ENCODE measurements at places on chromosomes 5 and 9.

DNA sequence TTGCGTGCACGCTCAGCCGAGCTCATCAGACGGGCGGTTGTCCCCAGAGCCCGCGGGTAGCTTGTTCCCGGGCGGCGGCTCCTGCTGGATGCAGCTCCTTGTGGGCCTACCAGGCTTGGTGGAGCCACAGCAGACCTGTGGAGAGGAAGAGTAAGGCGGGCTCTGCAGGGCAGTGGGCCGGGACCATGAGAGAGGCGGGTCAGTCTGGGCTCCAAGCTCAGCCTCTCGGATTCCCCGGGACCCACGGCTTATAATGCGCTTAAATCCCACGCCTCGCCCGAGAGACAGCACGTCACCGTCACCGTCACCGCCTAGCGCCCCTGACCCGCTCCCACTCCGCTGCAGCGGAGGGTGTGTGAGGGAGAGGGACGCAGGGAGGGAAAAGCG, 1.9 kb upstream of the ANKRD18A start:
- DNase-seq: no peak

- no peak for DNase-seq
Measured at GRCh38 chr5:68802430-68802829, 291.4 kb upstream of the SLC30A5 start.

DNA sequence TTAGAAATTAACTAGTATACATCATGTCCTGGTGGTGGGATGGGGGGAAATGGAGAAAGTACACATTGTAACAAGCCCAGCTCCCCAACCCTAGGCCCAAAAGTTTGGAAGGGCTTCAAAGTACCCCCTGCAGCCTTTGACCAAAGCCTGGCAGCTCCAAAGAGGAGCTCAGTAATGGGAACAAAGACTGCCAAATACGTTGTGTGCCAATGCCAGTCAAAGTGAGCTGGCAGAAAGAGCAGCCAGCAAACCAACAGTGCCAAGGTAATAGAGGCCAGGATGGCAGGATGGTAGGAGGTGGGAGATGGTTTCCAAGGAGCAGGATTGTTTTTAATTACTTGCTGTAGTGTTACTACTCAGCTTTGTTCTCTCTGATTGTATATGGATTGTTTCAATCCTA, 248.3 kb downstream of the COX7C start:
- no peak for DNase-seq

DNA sequence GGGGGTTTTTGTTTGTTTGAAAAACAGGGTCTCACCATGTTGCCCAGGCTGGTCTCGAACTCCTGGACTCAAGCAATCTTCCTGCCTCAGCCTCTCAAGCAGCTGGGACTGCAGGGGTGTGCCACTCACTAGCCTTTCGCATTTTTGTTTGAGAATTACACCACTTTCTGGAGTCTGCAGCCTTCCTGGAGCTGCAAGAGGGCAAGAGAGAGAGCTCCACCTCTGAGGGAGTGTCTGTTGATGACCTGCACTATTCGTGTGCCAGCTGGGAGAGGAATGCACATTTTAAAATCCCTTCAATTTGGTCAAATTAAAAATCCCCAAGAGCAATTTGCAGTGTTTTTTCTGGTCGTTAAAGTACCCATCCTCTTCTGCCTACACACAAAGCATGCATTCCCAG, 5.0 kb upstream of the CKMT2 start:
- DNase-seq: no peak

GRCh38 chr5:8058616-8059190, 189.8 kb downstream of the MTRR start:
- DNase-seq: no peak

- no peak for DNase-seq
Measured at GRCh38 chr9:95438561-95439357, 78.0 kb downstream of the PTCH1 start.

DNA sequence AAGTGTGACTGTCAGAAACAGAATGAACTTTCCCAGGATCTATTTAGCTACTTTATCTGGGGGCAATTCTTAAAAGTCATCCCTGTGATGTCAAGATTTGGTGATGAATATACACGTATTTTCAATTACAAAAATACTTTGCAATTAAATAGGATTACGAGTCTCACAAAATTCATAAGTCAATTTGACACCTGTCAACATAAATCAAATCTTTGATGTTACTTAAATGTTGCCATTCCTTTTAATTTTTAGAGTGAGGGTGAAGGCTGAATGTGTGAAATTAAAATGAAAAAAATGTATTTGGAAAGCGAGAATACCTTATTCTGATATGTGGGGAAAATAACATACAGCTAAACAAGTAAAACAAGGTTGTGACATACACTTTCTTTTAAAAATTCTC, 202.9 kb downstream of the EPB41L4A start:
- DNase-seq: no peak

GRCh38 chr9:68821911-68822310, 116.9 kb downstream of the PIP5K1B start:
- DNase-seq: no peak

DNA sequence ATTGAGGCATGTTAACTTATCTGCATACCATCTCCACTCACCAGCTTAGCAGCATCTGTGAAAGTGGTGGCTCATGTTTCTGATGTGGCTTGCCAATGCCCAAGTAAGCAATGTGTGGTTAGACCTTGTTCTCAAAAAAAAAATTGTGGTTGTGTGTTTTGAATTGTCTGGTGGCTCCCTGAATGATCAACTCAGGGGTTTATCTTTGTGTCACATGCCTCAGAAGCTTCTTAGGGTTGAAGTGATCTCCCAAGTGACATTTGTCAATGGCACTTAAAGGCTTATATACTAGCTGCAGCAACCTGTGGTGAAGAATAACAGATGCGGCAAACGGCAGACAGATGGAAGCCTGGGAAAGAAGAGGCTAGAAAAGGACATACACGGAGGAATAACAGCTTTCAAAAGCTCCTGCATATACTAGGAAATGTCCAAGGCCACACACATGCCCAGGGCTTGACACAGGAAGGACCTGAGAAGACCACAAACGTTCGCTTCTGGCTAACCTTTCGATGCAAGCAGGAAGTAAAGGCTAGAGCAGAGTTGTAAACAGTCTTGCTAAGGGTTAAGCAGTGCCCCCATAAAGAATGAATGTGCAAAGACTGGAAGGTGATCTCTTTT, 42.2 kb upstream of the FSD1L start:
- peak; percentile 70 for DNase-seq

- DNase-seq: no peak
Measured at GRCh38 chr5:125659316-125660023, 763.7 kb upstream of the GRAMD2B start.

DNA sequence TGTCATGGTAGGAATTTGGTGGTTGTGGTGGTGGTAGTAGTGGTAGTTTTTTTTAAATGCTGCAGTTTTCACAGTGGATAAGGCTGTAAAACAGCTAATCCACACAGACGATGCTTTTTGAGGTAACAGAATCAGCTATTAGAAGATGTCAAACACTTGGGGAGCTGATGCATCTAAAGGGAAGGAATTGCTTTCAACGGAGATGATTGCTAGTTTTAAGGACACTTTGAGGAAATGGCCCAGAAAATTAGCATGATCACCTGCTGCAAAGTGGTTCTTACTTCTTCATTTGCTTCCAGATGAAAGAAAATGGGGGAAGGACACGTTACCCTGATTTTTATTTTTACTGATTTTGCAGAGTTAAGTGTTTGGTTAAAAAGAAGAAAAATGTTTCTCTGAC, 178.2 kb upstream of the ATP10B start:
- DNase-seq: no peak

DNA sequence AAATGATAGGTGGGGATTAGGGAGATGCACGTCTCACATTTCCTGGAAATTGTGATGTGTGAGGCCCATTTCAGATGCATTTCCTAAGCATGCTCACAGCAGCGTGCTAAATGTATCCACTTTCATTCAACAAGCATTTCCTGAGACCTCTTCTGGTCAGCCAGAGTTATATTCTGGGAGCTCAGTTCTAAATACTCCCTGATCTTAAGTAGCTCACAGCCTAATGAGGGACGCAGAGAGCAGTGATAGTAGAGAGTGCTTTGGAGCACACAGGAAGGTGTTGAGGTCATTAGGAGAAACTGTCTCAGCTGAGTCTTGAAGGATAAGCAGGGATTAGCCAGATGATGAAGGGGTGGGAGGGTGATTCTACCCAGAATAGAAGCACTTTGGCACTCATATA, 46.2 kb upstream of the FSD1L start:
- DNase-seq: no peak

- DNase-seq: no peak
Measured at GRCh38 chr9:34124099-34124498, 2.4 kb downstream of the DCAF12 start.

DNA sequence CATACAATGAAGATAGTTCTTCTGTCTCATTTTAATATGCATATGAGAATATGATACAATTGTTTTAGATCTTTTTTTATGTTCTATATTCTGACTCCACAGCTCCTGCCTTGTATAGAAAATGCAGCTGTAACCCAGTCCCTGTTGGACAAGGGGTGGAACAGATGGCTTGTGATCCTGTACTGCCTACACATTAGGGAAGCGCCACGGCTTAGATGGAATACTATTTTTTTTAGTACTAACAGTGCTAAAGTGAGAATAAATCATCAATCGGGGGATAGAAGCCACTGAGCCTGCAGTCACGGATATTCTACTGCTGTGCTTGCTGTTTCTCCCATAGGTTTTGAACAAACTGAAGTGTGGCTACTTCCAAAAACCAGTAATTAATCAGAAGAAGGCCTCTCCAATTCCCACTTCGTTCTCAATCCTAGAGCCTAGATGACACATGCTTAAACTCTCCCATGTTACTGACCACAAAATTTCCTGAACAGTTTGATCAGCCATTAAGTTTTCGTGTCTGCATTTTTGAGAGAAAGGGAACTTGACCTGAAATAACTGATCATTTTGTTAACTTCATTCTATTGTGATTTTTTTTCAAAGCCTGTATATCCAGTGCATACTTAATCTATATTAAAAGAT, 150.3 kb downstream of the CDH18 start:
- DNase-seq: no peak

DNA sequence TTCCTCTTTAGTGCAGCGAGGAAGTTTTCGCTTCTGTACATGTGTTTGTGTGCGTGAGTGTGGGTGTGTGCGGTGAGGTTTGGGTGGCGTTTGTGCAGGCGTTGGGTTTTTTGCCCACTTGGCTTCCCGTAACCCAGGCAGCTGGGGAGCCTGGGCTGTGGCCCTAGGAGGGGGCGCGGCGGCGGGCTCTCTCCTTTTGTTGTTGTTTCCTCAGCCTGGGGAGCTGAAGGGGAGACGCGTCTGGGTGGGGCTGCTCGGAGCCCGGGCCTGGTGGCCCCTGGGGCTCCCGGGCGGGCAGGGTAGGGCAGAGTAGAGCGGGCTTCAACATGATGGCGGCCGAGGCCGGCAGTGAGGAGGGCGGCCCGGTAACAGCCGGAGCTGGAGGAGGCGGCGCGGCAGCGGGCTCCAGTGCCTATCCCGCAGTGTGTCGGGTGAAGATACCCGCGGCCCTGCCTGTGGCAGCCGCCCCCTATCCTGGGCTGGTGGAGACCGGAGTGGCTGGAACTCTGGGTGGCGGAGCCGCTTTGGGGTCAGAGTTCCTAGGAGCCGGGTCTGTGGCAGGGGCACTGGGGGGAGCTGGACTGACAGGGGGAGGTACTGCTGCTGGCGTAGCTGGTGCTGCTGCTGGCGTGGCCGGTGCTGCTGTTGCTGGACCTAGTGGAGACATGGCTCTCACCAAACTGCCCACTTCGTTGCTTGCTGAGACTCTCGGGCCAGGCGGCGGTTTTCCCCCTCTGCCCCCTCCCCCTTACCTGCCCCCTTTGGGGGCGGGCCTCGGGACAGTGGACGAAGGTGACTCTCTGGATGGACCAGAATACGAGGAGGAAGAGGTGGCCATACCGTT, 665 bp downstream of the RASA1 start:
- peak; percentile 75 for DNase-seq

DNA sequence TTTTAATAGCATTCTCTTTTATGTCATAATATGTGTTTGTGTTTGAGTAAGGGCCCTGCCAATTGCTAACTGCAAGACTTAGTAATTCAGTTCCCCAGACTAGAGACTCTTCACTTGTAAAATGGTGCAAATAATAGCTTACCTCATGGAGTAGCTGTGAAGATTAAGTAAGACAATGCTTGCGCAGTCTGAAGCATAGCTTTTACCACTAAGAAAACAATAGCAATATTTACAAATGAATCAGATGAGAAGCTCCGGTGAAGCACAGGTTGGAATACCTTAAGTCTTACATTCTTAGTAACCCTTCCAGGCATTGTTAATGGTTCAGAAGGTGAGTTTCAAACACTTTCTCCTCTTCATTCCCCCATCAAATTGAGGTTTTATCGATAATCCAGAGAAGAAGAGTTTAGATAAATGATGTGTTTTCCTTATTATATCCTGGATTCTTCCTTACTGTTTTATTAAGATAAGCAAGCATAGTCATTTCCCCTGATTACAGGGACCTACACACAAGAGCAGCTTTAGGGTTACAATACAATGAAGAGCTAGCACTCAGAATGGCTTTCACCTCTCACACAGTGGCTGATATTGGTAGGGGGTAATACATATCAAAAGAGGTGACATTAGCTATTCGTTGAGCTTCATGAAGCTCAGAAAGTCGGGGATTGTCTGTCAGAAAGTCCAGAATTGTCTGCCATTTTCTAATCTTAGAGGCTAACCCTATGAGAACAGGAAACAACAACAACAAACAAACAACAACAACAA, 96.4 kb upstream of the EDIL3 start:
- no peak for DNase-seq

- no peak for DNase-seq
Measured at GRCh38 chr9:70218767-70219166, 40.0 kb upstream of the SMC5 start.

- DNase-seq: no peak
Measured at GRCh38 chr9:69683927-69684326, 11.8 kb upstream of the APBA1 start.

- DNase-seq: no peak
Measured at GRCh38 chr5:17042041-17042440, 106.0 kb upstream of the MYO10 start.

DNA sequence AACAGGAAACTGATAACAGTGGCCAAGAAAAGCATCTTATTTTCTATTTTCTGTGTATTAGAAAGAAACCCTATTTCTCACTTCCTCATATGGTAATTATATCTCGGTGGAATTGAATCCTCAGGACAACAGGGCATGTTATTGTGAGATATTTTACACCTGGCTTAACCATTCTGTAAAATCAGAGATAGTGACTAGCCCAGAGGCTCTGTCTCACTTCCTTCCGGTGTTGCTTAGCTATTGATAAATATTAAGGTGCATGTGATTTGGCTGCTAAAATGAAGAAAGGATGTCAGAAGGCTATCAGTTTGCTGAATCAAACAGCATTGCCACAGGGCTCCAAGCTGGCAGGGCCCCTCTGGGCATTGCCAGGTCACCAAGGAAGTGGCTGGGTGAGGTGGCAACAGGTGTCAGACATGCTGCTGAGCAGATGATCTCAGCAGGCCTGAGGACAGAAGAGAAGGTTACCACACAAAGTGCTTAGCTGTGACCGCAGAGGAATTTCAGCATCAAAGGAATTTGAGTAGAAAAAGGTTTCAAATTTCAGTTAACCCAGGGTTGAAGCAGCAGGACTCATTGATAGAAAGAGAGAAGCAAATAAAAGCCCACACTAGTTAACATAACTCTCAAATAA, 330.7 kb downstream of the PDE4D start:
- DNase-seq: peak; percentile 4

GRCh38 chr5:91283899-91284298, 99.2 kb downstream of the ARRDC3 start:
- DNase-seq: no peak
